ENCODE measurements at places on chromosomes 11 and 22.
A peak's percentile ranks its signal among the peaks of the same experiment; 100 is the strongest.

DNA sequence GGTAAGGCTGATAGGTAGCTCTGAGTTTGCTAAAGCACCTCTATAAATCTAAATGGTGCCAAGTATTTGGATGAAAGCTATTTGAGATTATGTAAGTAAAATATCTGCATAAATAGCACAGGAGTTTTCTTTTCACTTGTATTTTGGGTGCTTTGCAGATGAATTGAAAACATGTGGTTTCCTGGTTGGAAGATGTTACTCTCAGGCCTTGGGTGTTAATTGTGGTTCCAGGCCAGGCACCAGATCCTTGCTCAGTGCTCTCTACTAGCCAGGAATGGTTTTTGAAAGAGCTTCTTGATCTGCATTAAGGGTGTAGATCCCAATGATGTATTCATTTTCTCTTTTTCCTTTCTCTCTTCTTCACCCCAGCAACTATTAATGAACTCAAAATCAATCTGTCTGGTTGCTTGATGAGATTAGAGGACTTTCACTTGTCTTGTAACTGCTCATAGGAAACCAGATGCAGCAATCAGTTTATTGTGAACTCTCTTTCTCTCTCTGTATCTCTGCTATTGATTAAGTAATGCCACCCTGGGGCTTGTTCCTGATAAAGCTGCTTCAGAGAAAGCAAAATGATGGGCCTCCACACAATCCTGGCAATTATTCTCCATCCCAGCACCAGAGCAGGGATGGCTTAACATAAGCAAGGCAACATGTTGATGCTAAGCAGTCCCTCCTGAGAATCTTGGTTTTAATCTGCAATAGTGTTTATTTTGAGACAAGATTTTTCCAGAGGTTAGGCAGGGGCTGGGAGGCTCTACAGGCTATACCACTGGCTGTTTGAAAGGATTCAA is 147.0 kb upstream of the NTM start:
- DNase-seq = no peak

DNA sequence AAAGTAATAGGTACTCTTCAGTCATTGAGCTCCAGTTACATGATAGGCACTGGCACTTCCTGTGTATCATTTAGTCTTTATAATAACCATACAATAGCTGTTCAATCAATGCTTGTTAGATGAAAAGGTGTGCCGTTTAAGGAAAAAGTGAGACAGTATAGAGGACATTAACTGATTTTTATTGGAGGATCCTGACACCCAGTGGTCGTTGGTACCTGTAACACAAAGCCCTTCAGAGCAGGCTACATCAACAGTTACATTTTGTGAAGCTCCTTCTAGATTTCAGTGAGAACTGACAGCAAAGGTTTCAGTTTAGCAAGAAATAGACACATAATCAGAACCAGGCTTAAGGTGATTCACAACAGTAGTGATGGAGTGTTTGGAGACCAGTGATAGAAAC is 44.2 kb downstream of the CCDC81 start:
- DNase-seq = no peak

DNA sequence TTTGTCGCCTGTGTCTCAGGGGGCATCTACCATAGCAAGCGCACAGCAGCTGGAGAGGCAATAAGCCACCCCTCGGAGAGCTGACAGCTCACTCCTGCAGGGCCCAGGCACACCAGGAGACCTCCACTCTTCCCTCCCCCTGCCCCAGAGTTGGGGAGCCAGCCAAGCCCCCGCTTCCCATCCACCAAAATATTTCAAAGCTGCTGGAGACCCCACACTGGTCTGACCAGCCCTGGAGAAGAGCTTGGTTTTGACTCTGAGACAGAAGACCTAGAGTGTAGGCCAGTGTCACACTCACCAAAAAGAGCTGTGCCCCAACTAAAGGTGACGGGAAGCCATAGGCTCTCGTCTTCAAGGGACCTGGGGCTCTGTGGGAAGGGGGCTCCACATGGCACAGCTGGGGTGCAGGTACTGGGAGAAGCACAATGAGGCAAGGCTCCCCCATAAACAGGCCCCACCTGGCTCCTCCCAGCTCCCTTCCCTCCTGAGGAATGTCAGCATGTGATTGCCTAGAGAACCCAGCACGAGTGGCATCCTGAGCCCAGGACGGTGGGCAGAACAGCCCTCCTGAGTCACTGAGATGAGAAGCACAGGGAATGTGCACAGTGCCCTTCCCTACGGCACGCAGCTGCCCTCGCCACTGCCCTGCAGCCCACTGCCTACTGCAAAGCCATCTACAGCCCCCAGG is 5.8 kb upstream of the GNAZ start:
- no peak for DNase-seq

GRCh38 chr22:47043835-47044721 is 281.6 kb downstream of the TBC1D22A start:
- peak; percentile 75 for DNase-seq

DNA sequence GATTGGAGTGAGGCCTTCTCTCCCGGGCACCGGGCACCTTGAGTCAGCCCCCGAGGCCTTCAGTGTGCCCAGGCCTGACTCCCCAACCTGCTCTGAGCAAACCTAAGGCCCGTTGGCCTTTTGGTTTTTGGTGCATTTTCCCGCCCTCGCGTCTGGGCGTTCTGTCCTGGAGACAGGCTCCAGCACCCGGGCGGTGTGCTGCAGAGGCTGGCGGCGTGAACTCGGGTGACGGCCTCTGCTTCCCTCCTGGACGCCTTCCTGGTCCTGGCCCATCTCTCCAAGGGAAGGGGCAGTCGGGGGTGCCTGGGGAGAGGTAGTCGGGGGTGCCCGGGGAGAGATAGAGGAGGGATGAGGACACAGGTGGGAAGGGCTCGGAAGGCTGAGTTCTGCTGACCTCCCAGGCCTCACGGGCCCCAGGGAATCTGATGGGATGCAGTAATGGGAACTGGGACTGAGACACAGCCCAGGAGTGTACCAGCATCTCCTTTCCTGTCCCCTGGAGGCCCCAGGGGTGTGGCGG is 1326.4 kb downstream of the BRD1 start:
- DNase-seq = no peak

GRCh38 chr11:95680169-95680929 is 109.2 kb downstream of the FAM76B start:
- DNase-seq = peak; percentile 71

All from mesenchymal stem cell (in vitro differentiated cells and primary cell).